ENCODE measurements at places on chromosomes 4 and X.

GRCh38 chr4:159160242-159160641 is 57.4 kb downstream of the RAPGEF2 start:
- DNase-seq = no peak
- H3K27me3 ChIP-seq = peaks cover 2% of the 10 kb centered on the region
- no peak overlapping the region for H3K4me3 ChIP-seq

GRCh38 chrX:87517571-87518141 is at the start of gene KLHL4:
Gene KLHL4 (plus strand): TSS chrX:87517802. CDS start chrX:87517894, 92 bp downstream.
- no peak within 1 kb of the TSS for H3K27ac ChIP-seq
- no peaks in the 10 kb centered on the region for H3K27me3 ChIP-seq
- DNase-seq = no peak
- no peak within 1 kb of the TSS for H3K4me3 ChIP-seq
- H3K4me1 ChIP-seq = no peaks in the 10 kb centered on the region

GRCh38 chr4:153834901-153835300 is 46.0 kb upstream of the SFRP2 start:
- no peak overlapping the region for H3K27ac ChIP-seq
- H3K4me3 ChIP-seq = no peak overlapping the region
- DNase-seq = no peak
- H3K27me3 ChIP-seq = peaks cover 4% of the 10 kb centered on the region
- no peaks in the 10 kb centered on the region for H3K36me3 ChIP-seq

DNA sequence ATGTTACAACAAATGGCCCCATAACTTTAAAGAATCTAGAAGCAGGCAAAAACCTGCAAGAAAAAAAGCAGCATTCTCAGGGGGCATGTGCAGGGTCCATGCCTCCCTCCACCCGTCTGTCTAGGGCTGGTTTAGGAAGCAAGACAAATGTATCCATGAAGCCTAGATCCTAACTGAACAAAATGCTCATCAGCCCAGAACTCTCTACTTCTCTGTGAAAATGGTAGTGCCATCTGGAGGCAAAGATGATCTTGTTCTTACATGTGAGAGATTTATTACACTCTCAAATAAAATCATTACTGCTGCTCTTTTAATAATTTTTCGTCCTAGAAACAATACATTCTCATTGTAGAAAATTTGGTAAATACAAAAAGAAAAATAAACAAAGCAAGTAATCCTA is 26.7 kb downstream of the NR3C2 start:
- no peak overlapping the region for H3K27ac ChIP-seq
- no peaks in the 10 kb centered on the region for H3K27me3 ChIP-seq
- no peaks in the 10 kb centered on the region for H3K36me3 ChIP-seq
- no peak for DNase-seq
- no peaks in the 10 kb centered on the region for H3K4me1 ChIP-seq

DNA sequence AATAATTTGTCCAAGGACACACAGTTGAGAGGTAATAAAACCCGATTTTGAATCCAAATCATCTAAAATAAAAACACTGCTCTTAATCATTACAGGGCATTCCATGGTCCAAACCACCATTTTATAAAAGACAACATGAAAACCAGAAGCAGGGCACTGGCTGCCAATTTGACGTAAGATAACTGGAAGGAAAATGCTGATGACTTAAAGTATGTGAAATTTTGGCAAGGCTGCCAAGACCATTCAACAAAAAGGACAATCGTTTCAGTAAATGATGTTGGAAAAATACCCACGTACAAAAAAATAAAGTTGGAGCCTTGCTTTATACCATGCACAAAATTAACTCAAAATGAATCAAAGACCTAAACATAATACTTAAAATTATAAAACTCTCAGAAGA is 344.4 kb downstream of the RAPGEF2 start:
- peaks cover 7% of the 10 kb centered on the region for H3K27me3 ChIP-seq
- H3K4me1 ChIP-seq = no peaks in the 10 kb centered on the region
- no peak overlapping the region for H3K27ac ChIP-seq
- no peak for DNase-seq
